ENCODE measurements at places on chromosomes 11 and 22.

DNA sequence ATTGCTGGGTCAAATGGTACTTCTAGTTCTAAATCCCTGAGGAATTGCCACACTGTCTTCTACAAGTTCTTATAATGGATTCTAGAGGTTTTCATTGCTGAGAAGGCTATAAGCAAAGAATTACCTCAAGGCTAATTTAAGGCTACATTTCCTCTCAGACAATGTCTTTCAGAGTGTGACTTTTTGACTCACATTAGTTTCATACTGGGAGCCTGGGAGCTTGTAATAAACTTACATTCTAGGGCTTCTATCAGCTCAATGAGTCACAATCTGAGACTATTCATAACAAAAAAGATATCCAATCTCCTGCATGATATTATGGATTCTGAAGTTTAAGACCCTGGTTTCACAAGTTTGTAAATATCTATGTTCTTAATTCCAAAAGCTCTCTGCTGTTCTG, 408.7 kb downstream of the LRRC4C start:
- DNase-seq = no peak

DNA sequence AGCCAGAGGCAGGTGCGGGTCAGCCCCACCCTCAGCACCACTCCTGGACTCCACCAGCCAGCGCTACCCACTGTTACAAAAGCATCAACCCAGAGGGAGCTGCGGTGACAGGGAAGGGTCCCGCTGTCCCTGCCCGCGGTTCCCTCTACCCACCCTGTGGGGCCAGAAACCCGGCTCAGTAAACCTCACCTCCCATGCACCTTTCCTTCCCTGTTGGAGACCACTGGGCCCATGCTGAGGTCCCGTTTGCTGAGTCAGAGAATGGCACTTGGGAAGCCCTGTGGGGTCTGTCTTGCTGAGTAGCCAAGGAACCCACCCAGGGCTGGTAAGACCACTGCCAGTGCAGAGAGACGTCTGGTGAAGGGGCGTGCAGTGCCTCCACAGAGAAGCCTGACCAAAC, 42.1 kb upstream of the MOB2 start:
- no peak for DNase-seq

DNA sequence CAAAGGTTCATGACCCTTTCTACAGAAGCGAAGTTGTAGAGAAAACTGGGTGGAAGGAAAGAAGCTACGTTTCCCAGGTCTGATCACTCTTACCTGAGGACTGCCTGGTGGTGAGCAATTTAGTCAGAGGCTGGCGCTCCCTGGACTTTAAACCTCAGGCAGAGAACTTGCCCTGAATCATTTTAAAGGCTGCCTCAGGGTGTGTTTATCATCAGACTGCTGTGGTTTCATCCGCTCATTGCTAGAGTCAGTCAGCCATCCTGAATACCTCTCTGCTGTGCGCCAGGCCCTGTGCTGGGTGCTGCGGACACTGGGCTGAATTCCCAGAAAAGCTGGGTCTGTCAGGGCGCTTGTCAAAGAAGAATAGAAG, 2.7 kb downstream of the DTX4 start:
- no peak for DNase-seq

GRCh38 chr11:72788241-72788640, 5.6 kb downstream of the STARD10 start:
- DNase-seq = no peak

DNA sequence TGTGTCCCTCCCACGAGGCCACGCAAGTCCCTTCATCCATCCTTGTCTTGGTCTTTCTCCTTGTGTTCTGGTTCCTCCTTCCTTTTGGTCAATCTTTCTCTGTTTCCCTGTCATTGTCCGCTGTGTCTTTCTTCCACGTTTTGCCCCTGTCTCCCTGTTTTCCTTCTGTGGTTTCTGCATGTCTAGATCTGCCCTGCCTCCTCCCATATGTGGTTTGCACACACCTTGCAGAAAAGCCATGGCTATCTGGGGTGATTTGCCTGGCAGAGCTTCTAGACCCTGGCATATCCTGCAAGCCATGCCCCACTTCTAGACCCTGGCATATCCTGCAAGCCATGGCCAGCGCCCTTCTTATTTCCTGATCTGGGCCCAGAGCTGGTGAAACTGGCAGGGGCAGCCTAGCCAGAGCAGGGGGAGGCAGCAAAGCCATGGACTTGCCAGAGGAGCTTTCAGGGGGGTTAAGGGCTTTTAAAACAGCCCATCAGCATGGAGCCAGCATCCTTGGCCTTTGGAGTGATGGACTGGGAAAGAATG, 131.6 kb upstream of the NECTIN1 start:
- DNase-seq = no peak

All from stimulated activated naive CD4-positive, alpha-beta T cell treated with Interleukin-2 at 50 U/mL for 16 hours (primary cell).